Nasal cavity respiratory epithelium epithelial cell of viscerocranial mucosa (primary cell): ENCODE measurements at places on chromosomes 2 and 18. TPM values are rescaled to one million over a fixed set of nuclear protein-coding genes. Genes with fewer than 3 reads are reported as not detected.

The TEKT4 gene
- total RNA-seq = not detected in 2 replicates

The GREB1L gene
- total RNA-seq = 0.34 and 1.6 TPM in 2 replicates

The TTN gene
- total RNA-seq = under 0.01 TPM in 2 replicates

The DUSP19 gene
- 0.34 and 1.1 TPM in 2 replicates for total RNA-seq

The BOK gene
- total RNA-seq = 16.4 and 26.1 TPM in 2 replicates

The DNAH6 gene
- 0.14 TPM in 1 of 2 replicates, not detected in the other for total RNA-seq

The CNDP1 gene
- not detected in 2 replicates for total RNA-seq

The LBX2 gene
- total RNA-seq = 0.68 and 1.00 TPM in 2 replicates

The AGXT gene
- total RNA-seq = not detected in 2 replicates

The IL1RL1 gene
- total RNA-seq = 3.0 and 53.3 TPM in 2 replicates

The AFTPH gene
- total RNA-seq = 68.6 and 87.1 TPM in 2 replicates

The G6PC2 gene
- total RNA-seq = not detected in 2 replicates

The ALK gene
- total RNA-seq = 0.14 TPM in 1 of 2 replicates, not detected in the other

The ANKRD30BL gene
- total RNA-seq = not detected in 2 replicates

The ANKRD30B gene
- not detected in 2 replicates for total RNA-seq
